Spinal cord (tissue), 10 donors: ENCODE measurements at places on chromosomes 2 and 18. TPM values are rescaled to one million over a fixed set of nuclear protein-coding genes. Genes with fewer than 3 reads are reported as not detected.

DNA sequence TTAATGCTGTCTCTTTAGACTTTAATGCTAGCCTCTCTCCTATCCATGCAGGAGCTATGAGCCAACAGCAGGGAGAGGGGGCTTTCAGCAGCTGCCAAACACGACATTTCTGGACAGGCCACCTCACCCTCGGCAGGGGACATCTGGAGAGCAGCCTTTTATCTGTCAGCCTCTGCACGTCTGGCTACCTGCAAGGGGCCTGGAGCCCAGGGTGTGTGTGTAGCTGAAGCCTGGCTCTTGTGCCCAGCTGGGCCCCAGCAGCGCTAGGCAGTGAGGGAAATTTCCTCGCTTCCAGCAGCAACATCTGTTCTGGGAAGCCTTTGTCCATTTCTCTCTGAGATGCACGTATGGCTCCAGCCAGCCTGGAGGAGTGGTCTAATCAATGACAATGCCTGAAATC lies 728.7 kb upstream of the ID2 start:
- H3K27ac ChIP-seq: no peak overlapping the region
- DNase-seq: no peak
- peaks cover 5% of the 10 kb centered on the region for H3K4me1 ChIP-seq
- H3K36me3 ChIP-seq: no peaks in the 10 kb centered on the region
- no peak overlapping the region for H3K4me3 ChIP-seq

DNA sequence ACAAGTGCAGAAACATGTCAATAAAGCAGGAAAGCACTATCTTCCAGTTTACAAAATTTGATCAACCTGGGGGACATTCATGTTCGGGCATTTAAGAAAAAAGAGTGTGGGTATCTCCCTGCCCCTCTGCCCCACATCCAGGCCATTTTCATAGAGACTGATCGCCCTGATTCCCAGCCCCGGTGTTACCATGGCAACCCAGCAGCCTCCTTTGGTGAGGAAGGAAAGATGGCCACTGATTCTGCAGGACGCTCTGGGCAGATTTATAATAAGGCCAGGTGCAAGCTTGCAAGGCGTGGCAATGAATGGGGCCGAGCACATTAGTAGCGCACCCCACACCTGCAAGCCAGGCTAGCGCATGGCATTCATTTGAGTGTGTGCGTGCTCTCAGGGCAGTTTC lies 36.7 kb upstream of the ARL4C start:
- no peaks in the 10 kb centered on the region for H3K36me3 ChIP-seq
- peak; percentile 65 for DNase-seq
- H3K4me3 ChIP-seq: no peak overlapping the region
- H3K27ac ChIP-seq: no peak overlapping the region
- H3K4me1 ChIP-seq: peaks cover 23% of the 10 kb centered on the region
- H3K27me3 ChIP-seq: no peaks in the 10 kb centered on the region

DNA sequence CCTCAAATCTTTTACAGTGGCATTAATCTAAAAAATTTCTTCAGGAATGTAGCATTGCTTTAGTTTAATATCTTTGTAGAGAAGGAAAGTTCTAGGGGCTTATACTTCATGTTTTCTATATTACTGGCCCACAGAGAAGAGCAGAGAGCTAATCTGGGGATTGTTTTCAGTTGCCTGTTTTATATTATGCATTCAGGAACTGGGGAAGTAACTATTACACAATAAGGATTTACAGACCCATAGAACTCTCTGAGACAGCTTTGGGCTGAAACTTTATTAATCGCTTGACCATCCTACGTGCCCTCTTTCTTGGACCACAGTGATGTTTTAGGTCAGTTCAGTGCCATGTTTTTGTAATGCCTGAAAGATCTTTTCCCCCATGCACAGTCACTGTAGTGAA lies 29.9 kb downstream of the BIRC6 start:
- no peak overlapping the region for H3K27ac ChIP-seq
- no peaks in the 10 kb centered on the region for H3K27me3 ChIP-seq
- DNase-seq: no peak
- H3K36me3 ChIP-seq: peaks cover 22% of the 10 kb centered on the region

The SLC25A52 gene
- total RNA-seq: 0.59 TPM

The ERBB4 gene
- 41.7 TPM for total RNA-seq

The NEU2 gene
- not detected for total RNA-seq
